ENCODE measurements at places on chromosomes 3 and 15. TPM values are rescaled to one million over a fixed set of nuclear protein-coding genes. Genes with fewer than 3 reads are reported as not detected.

Gene KLHL40
- polyA plus RNA-seq, result 0.03 TPM

Gene NOX5
- polyA plus RNA-seq, result 0.11 TPM

Gene TMF1
- polyA plus RNA-seq, result 9.2 TPM

Gene CCDC9B
- polyA plus RNA-seq, result 14.6 TPM

Gene CD86
- polyA plus RNA-seq, result 0.53 TPM

Gene RBP2
- polyA plus RNA-seq, result 0.37 TPM

Gene EEFSEC
- 14.6 TPM for polyA plus RNA-seq

Gene SLC28A2
- polyA plus RNA-seq, result not detected

Gene OCA2
- not detected for polyA plus RNA-seq
